Stimulated activated CD4-positive, alpha-beta T cell treated with anti-CD3 and anti-CD28 coated beads, TNF-alpha, amount 100 ng/mL, for 48 hours (primary cell): ENCODE measurements at places on chromosomes 6 and 20.

GRCh38 chr6:86723729-86724128 lies 213.6 kb upstream of the HTR1E start:
- no peak for DNase-seq

DNA sequence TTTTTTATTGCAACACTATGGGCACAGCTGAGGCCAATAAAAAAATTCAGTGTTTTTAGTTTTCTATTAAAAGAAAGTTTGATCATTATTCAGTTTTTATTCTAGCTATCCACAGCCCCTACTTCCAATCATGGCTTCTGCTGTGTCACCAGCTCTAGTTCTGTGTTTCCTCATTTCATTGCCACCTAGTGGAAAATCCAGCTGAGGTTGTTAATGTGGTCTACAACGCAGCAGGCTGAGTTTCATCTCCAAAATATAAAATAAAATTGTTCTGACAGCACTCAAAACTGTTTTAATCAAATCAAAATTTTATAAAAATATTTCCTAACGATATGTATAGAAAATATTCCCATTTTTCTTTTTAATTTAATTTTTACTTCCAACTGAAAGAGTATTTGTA lies 13.6 kb downstream of the COL9A1 start:
- DNase-seq: no peak

GRCh38 chr6:162173466-162173865 lies 554.1 kb downstream of the PRKN start:
- DNase-seq: no peak

DNA sequence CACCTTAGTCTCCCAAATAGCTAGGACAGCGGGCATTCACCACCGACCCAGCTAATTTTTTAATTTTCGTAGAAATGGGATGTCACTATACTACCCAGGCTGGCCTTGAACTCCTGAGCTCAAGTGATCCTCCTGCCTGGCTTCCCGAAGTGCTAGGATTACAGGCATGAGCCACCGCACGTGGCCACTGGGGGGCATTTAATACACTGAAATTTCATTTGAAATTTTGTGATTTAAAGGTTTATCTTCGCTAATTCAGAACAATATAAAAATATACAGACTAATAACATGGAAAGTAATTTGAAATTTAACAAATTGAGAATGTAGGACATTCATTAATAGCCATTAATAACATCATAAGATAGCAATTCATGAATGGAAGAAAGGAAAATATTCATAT lies 20.5 kb upstream of the TBC1D32 start:
- no peak for DNase-seq

DNA sequence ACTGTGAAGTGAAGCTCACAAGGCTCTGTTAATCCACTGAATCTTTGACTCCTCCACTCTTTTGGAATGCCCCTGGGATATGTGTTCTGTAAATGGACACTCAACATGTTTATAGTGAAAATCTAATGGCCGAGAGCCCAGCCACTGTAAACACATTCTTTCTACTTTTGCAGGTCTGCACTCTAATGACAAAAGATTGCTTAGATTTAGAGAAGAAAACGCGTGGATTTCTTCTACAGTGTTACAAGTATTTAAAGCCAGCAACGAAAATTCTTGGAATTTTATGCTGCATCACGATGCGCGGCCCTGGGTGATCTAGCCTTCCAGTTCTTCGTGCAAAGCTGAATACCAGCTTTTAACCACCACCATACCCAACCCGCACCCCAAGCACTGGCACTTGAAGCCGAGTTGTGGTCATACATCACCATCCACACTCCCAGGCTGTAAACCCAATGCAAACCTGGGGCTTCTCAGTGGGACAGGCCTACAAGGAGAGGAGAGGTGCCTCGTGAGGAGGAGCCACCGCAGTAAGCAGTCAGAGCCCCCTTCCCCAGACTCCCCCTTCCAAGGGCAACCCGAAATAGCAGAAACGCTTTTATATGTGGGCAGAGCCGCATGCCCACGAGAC lies 3.7 kb upstream of the FOXO3 start:
- no peak for DNase-seq

DNA sequence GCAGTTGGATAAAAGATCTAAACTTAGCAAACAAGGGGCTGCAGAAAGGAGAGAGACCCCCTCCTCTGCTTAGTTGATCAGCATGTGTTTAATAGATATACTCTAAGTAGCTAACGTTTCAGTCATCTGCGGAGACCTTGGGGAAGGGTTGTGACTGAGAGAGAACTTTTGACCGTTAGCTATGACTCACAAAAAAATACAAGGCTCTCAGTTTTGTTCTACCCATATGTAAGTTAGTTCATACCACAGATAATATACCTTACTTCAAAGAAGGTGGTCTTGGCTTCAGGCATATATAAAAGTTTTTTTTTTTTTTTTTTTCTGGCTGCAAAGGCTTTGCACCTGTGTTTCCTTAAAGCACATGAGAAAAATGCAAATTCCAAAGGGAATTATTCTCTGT lies 258.9 kb downstream of the GJA1 start:
- no peak for DNase-seq

GRCh38 chr20:32490942-32491763 lies 94.0 kb downstream of the NOL4L start:
- no peak for DNase-seq

GRCh38 chr20:3846378-3846739 lies 275 bp upstream of the MAVS start:
- DNase-seq: no peak

DNA sequence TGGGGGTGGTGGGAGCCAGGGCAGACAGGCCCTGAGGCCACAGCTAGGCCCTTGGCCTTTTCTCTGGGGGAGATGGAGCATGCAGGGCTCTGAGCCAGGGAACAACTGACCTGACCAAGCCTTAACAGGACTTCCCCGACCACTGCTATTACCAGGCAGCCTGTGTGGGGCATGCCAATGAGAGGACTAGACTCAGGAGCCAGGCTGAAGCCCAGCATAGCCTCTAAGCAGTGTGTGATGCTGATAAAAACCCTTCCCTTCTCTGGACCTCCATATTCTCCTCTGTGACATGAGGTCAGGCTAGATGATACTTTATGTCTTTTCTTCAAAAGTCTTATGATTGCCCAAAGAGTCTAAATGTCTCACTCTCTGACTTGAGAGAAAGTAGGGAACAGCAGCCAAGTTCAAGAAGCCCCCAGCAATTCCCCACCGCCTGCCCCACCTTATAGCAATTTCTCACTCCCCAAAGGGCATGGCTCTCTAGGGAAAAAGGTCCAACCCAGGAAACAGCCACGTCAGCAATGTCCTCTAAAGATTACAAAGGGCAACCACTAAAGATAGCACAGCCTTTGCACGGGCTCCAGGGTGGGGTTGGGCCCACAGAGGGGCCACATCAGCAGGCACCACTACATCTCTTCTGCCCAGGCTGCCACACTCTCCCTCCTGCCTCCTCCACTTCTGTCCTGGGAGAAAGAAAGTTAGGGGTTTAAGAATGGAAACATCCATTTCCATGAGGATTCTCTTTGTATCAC lies 71.3 kb downstream of the TRERF1 start:
- no peak for DNase-seq

- no peak for DNase-seq
Measured at GRCh38 chr20:46159101-46159897, 41.2 kb downstream of the CD40 start.

- no peak for DNase-seq
Measured at GRCh38 chr20:34968042-34968775, 12.5 kb downstream of the MYH7B start.

DNA sequence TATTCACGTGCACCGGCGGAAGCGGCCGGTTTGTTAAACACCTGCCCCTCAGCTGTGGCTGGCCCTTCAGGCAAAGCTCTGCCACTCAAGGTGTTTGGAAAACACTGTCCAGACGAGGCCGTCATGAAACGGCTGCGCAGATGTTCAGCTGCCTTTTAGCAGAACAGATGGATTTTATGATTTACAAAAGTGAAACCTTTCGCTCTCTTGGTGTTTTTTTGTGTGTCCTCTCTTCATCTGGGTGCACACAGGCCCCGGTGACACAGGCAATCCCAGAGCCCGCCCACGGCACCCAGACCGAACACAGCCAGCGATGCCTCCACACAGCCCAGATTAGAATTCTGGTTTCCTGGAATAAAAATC lies 397.0 kb downstream of the SMOC2 start:
- no peak for DNase-seq

DNA sequence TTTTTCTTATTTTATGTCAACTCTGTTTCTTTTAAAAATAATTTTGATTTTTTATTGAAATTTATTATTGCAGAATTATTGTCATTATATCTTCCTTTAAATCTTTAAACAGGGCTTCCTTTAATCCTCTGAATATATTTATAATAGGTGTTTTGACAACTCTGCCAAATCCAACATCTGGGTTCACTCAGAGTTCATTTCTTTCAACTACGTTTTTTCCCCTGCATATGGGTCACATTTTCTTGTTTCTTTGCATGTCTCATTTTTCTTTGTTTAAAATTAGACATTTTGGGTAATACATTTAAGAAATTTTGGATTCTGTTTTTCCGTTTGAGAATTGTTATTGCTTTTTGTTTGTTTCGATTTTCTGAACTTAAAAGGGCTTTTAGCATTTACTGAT lies 655.1 kb upstream of the CITED2 start:
- DNase-seq: no peak

GRCh38 chr20:1938464-1939269 lies 43.5 kb downstream of the SIRPA start:
- no peak for DNase-seq

GRCh38 chr6:119484598-119484997 lies 135.0 kb upstream of the MAN1A1 start:
- no peak for DNase-seq

DNA sequence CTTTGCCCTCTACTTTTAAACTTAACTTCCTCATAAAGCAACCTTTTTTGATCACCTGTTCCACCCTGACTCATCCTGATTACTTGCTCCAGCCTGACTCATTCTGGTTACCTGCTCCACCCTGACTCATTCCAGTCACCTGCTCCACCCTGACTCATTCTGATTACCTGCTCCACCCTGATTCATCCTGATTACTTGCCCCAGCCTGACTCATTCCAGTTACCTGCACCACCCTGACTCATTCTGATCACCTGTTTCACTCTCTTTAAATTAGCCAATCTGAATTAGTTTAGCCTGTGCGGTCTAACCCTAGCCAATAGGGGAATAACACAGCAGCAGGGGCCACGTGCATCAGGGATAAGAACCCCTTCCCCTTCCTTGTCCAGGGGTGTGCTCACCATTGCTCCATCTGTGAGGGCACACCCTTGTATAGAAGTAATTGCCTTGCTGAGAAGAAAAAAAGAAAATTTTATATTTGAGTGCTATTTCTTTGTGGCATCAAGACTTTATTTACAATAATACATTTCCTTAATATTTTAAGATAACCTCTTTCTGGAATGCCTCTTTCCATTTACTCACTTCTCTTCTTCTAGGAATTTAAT lies 17.9 kb downstream of the HLA-G start:
- DNase-seq: peak; percentile 60

- no peak for DNase-seq
Measured at GRCh38 chr6:63897952-63898351, 262.4 kb downstream of the PHF3 start.

GRCh38 chr20:22352019-22352418 lies 232.4 kb downstream of the FOXA2 start:
- DNase-seq: no peak

- no peak for DNase-seq
Measured at GRCh38 chr6:149026530-149026942, 279.7 kb downstream of the UST start.
